Stimulated activated CD4-positive, alpha-beta T cell treated with anti-CD3 and anti-CD28 coated beads, Interleukin-15, amount 100 ng/mL, for 1 hour (primary cell): ENCODE measurements at places on chromosomes 6 and 20.

GRCh38 chr20:50481741-50482140 lies 28.4 kb upstream of the PTPN1 start:
- DNase-seq, result no peak

GRCh38 chr20:36872852-36873251 lies 3.1 kb upstream of the TLDC2 start:
- no peak for DNase-seq

- no peak for DNase-seq
Measured at GRCh38 chr20:43863330-43863729, 51.3 kb upstream of the TOX2 start.

DNA sequence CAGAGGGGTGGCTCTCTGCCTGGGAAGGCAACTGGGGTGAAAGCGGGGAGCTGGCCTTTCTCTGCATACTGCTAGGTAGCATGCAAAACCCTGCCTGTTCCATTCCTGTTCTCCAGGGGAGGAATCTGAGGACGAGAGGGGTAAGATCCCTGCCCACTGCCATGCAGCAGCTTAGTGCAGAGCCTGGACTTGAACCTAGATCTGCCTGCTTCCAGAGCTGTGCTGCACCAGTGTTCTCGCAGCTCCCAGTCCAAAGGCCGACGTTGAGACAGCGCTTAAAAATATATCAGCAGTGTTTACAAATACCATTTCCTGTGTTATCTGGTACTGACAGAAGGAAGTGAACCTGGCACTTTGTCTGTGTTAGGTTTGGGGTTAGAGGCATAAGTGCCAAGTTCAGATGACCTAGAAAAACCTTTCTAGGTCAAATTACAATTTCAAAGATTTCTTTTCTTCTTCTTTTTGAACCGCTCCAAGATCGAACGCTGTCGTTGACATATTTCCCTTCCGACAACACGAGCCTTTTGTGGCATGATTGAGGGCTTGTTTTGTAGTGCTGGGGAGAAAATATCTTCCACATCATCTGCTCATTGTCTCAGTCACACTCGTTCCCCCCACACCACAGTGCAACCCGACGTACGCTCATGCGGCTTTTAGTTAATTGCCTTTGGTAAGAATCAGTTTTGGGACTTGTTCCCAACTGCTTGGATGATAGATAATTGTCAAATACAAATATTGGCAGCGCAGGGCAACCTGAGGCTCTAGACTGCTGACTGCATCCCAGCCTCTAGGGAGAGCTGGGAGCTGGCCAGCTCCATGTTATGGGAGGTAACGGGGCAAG lies 44.6 kb downstream of the TOX2 start:
- DNase-seq, result no peak

GRCh38 chr6:42355416-42355815 lies 96.3 kb downstream of the TRERF1 start:
- DNase-seq, result no peak

DNA sequence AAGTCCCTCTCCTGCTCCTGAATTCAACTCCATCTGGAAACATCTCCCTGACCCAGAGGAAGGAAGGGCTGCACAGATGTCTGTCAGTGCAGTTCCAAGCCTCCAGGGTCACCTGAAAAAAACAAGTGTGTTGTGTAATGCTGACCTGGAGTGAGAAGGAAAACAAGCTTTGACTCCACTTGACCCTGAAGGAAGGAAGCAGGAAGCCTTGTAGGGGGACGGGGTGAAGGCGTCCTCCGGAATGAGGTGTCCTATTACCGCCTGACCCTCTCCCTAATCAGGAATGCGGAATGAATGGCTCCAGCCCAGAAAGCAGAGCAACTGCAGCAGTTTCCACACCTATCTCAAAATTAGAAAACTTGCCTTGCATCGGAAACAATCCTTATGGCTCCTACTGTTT lies 13.9 kb upstream of the ADGRF5 start:
- DNase-seq, result no peak

DNA sequence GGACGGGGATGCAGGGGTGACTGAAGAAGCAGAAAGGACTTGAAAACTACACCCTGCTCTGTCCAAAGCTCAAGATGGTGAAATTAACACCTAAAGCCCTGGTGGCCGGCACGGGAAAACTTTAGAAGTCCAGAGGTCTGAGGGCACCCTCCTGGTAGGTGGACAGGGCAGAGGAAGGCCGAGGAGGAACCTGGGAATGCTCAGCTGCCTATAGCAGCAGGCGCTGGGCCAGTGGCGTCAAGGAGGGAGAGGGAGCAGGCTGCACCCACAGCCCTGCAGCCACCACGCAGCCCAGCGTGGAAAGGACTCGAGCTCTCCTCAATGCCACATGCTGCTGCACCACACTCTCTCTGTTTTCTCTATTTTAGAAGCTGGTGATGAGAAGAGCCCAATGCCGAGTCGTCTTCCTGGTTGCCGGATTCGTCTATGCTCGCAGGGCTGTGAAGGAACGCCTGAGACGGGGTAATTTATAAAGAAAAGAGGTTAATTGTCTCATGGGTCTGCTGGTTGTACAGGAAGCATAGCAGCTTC lies 248.3 kb upstream of the AFDN start:
- DNase-seq, result no peak

DNA sequence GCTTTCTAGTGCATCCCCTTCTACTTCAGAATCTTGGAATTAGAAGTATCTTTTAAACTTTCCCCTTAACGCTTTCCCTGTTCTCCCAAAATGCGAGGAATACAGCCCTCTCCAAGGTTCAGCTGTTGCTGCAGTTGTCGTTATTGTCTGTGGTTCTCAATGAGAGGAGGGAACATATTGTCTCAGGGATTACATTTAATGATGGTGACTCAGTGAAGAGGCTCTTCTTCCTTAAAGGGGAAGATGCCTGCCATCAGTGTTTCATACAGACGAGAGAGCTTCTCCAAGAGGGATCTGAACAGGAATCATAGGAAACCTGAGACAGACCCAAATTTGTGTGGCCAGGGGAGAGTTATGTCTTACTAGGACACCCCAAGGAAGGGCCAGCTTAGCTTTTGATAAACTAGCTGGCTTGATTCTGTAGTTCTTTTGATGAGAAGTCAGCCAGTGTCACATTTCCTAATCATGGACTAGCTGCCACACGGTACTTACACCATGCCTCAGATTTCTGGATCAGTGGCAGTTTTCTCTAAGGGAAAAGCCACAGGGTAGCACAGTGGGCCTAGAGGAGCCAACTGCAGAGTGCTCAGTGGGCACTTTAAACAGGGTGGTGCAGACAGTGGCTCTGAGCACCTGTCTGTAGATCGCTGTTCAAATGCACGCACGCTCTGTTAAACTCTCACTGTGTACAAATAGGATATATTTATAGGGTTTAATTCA lies 59.7 kb upstream of the TMEM181 start:
- DNase-seq, result no peak

- DNase-seq, result no peak
Measured at GRCh38 chr6:166301611-166302529, 6.3 kb downstream of the PRR18 start.

DNA sequence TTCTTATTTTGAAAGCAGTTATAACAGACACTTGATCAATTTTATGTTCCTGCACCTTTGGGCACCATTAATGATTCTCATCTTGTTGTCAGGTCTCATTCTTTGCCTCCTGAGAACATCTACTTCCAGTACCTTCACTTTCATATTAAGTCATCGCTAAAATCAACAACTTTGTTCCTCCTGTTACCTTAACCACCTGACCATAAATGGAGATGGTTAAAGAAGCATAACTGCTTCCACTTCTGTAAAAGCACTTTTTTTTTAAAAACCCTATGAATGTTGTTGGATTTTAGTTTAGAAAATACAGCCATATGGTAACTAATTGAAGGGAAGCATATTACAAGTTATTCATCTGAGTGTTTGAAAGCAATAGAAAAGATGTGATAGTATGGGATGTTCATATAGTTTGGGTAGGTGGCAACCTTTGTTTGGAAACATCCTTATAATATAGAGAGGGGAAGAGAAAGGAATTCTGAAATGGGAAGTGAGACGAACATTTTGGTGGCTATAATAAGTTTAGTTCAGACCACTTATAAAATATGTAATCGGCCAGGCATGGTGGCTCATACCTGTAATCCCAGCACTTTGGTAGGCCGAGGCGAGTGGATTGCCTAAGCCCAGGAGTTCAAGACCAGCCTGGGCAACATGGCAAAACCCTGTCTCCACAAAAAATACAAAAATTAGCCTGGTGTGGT lies 53.9 kb downstream of the AFG1L start:
- DNase-seq, result no peak

GRCh38 chr6:118908441-118908840 lies 14.5 kb downstream of the ASF1A start:
- no peak for DNase-seq

DNA sequence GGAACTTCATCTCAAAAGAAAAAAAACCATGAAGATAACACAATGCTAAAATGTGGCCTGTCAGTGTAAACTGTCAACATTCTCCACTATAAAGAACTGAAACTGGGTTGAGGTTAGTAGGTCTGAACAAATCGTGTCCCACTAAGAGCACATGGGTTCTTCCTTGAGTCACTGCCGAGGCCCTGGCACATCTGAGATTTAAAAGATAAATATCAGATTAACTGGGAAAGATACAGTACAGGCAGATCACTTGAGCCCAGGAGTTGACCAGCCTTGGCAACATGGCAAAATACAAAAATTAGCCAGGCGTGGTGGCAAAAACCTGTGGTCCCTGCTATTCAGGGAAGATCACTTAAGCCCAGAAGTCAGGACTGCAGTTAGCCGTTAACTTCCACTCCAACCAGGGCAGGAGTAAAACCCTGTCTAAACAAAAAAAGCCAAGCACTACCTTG lies 5.6 kb downstream of the EEF1A1 start:
- DNase-seq, result no peak

GRCh38 chr20:20896606-20897005 lies 184.2 kb upstream of the RALGAPA2 start:
- DNase-seq, result no peak

- no peak for DNase-seq
Measured at GRCh38 chr6:44305200-44305725, 7.9 kb downstream of the AARS2 start.
